NCI-H2081 treated with DMSO at 0.1 percent for 48 hours (cell line): ENCODE measurements at places on chromosomes 11 and 22.

DNA sequence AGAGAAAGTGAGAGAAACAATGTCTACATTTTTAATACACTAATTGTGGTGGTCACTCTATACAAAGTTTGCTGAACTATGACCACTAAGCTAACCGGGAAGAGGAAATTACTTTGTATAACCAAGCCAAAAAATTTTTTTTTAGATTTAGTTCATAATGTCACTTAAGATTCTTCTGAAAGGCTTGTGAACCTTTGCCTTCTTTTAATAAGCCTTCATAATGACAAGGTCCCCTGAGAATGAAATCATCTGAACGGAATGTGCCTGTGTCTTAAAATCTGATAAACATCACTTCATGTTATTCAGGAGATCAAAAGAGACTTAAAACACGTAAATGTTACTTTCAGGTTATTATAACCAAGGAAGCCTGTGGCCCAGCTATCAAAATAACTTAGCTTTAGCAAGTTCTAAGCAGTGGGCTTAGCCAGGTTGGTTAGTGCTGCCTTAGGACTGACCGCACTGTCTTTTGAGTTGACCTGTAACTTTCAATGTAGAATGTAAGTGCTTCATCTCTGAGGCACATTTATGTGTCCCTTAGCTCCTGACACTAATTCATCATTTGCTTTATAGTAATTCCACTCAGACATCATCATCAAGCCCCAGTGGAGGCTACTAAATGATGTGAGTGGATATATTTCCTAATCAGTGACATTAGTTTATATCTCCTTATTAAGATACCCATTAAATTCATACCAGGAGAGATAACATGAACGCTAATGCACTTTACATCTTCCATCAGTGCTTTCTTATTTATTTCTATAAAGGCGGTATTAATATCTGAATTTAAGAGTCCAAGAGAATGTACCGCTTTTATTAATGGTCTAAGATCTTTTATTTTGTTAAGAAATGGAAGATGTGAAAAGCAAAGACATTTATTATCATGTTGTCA is 122.5 kb downstream of the WNT11 start:
- DNase-seq = no peak

GRCh38 chr11:60890696-60891095 is 15.7 kb downstream of the PRPF19 start:
- no peak for DNase-seq

DNA sequence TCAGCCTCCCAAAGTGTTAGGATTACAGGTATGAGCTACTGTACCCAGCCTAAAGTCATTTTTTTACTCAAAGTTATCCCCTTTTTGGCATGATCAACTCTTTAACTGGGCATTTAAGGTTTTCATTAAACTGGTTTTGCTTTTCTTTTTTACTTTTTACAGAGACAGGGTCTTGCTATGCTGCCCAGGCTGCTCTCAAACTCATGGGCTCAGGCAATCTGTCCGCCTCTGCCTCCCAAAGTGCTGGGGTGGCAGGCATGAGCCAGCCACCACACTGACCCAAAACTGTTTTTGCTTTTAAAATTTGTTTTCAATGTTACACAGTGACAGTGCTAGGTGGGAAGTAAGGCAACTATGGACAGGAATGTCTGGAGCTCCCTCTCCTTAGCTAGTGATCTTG is 3.9 kb upstream of the ZBED5 start:
- DNase-seq = no peak

DNA sequence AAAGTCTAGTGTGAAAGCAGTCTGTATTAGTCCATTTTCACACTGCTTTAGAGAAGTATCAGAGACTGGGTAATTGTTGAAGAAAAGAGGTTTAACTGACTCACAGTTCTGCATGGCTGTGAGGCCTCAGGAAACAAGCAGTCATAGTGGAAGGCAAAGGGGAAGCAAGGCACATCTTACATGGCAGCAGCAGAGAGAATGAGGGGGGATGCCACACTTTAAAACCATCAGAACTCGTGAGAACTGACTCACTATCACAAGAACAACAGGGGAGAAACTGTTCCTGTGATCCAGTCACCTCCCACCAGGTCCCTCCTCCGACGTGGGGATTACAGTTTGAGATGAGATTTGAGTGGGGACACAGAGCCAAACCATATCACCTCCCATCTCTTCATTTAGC is 13.8 kb upstream of the TUBA8 start:
- DNase-seq = no peak

DNA sequence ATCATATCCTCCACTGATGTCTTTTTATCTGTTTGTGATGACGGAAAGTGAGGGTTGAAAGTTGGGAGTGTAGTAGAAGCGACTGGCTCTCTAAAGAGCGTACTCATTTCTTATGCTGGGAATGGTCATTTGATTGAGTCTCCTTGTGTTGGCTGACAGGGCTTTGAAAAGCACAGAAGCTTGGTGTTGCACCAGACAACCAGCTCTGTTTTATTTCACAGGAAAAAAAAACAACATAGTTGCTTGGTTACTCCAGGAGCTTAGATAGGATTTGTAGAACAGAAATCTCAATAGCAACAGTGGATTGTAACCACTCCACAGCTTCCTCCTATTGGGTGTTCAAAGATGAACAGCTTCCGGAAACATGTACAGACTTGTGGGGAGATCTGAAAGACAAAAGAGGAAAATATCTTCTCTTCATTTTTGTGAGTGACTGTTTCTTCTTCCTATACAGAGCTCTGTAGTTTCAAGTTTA is 2.7 kb downstream of the RBM14 start:
- no peak for DNase-seq

GRCh38 chr22:50498322-50498890 is 9.1 kb downstream of the LMF2 start:
- peak; percentile 7 for DNase-seq

DNA sequence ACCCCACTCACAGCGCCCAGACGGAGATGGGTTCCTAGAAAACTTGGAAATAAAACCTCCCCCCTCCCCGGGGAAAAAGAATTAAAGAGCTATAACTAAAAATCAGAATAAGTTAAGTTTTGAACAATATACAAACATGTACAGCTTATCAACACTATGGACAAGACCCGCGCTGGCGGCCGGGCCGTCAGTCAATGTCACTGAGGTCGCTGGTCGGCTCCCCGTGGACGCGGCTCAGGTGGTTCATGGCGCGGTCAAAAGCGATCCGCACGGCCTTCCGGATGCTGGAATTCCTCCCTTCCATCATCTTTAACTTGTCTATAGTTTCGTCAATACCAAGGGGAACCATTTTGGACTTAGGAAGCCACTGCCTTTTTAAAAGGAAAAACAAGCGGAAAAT is 53.6 kb downstream of the BRD1 start:
- DNase-seq = no peak

DNA sequence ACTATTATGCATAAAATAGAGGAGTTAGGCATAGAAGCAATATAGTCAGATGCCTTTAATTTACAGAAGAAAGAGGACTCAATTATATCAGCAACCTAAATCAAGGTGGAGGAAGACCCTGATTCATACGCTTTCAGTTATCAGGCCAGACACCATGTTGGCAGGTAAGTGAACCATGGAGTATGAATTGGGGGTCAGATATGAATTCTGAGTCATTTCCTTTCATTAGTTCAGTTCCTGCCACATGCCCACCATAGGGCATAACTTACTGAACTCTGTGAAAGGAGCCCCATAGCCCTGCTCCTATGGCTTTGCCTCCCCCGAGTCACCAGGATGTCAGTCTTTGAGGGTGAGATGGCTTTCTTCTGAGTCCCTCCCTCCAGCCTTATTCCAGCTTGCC is 15.1 kb downstream of the PATE2 start:
- no peak for DNase-seq

- no peak for DNase-seq
Observed at GRCh38 chr11:92329646-92330045, 105.0 kb downstream of the FAT3 start.

DNA sequence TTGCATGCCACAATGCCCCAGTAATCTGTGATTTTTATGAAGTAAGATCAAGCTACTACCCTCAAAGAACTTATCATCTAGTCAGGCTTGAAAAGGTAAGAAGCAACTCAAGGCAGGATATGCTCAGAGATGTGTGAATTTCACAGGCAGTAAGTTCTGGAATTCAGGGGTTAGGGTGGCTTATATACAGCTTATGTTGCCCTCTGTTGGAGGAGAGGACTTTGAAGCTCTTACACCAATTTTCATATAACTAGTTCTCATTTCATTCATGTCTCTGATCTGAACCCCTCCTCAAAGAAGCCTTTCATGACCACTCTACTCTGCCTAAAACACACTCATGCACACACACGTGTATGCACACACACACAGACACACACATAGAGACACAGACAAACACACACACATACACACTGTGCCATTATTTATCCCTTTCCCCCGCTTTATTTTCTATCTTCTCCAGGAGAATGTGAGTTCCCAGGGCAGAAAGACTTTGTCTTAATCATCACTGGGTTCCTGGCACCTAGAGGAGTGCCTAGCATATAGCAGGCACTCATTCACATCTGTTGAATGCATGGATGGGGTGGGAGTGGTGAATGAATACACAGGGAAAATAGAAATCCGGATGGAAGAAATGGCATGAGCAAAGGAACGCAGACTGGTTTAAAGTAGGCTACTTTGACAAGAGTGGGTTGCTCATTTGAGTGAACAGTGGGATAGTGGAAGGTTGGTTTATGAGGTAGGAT is 220.7 kb upstream of the ZBED5 start:
- DNase-seq = no peak

DNA sequence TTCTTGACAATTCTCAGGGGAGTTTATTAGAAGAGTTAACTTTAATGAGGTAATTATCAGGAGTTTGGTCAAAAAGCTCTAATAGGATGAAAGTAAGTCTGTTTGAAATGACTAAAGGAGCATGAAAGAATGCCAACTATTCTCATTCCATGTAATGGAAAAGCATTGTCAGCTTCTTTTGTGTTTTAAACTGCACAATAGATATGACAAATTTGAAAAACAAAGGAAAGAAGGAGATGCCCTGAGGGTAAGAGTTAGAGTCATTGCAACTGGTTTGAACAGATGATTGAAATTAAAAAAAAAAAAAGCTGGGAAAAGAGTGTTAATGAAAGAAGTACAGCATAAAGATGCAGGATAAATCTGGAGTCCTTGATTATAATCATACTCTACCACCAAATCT is 296.8 kb upstream of the FOLH1 start:
- no peak for DNase-seq

DNA sequence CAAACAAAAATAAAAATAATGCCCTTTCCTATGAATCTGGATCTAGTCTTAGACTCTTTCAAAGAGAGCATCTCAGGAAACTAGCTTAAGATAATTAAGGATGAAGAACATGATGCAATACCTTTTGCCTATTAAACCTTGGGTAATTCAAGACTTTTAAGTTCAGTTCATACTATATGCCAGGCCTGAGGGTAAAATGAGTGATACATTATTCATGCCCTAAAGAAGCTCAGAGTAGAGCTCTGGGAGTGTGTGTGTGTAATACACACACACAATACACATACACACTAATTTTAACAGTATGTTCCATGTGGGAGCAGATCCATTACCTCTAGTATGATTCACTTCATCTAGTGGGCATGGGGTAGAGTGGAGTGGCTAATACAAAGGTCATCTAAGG is 651.4 kb upstream of the CHORDC1 start:
- DNase-seq = no peak

DNA sequence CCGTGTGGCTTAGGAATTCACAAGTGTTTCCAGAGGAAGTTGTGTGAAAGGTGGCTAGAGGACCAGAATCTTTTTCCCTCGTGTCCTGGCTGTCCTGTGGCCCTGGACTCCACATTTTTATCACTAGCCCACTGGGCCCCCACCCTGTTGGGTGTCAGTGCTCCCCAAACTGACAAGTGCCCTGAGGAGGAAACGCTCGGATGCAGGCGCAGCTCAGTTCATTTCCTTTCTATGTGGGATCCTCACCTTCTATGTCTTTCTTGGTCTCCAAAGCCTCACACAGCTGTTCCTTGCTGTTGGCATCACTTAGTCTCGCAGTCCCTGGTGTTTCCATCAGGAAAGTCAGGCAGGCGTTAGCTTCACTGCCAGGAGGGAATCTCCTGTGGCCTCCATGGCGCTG is 68.0 kb upstream of the KCNQ1OT1 start:
- no peak for DNase-seq

- no peak for DNase-seq
Observed at GRCh38 chr22:27915986-27916385, 3.1 kb downstream of the PITPNB start.
